NCI-H2081 treated with DMSO at 0.1 percent for 48 hours (cell line): ENCODE measurements at places on chromosomes 11 and 22.

DNA sequence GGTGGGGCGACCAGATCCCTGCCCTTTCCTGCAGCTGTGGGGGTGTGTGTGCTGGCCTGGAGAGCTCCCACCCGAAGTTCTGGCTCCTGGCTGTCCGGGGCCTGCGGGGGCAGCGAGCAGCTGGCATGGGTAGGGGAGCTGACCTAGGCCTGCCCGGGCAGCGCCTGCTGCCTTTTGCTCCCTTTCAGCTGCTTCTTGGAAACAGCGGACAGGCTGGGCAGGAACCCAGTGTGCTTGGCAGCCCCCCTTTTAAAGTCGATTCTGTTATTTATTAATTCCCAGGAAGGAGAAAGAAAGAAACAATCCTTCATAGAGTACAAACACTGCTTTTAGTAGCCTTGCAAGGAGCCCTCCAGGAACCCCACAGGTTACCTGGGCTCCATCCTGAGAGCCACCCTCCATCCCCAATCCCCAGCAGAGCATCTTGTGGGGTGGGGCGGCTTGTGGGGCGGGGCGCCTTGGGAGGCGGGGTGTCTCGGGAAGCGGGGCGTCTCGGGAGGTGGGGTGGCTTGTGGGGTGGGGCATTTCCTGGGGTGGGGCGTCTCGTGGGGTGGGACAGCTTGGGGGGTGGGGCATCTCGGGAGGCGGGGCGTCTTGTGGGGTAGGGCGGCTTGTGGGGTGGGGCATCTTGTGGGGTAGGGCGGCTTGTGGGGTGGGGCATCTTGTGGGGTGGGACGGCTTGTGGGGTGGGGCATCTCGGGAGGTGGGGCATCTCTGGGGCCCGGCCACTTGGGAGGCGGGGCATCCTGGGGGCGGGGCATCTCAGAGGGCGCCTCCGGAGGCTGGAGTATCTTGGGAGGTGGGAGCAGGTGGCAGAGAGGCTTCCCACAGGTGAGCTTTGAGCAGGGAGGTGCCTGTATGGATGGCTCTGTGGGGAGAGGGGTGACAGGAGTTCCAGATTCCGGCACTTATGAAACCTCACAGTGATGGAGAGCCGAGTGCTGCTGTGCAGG, 7.0 kb downstream of the CD81 start:
- no peak for DNase-seq

- no peak for DNase-seq
Observed at GRCh38 chr11:92885600-92885999, 83.9 kb upstream of the MTNR1B start.

GRCh38 chr11:2929950-2930703, 907 bp upstream of the PHLDA2 start:
- DNase-seq, result no peak

GRCh38 chr11:78932757-78933156, 358.1 kb upstream of the NARS2 start:
- no peak for DNase-seq
